Stimulated activated CD8-positive, alpha-beta memory T cell treated with anti-CD3 and anti-CD28 coated beads, Interleukin-7, amount 100 ng/mL, for 1 hour (primary cell): ENCODE measurements at places on chromosomes 3 and 15.

DNA sequence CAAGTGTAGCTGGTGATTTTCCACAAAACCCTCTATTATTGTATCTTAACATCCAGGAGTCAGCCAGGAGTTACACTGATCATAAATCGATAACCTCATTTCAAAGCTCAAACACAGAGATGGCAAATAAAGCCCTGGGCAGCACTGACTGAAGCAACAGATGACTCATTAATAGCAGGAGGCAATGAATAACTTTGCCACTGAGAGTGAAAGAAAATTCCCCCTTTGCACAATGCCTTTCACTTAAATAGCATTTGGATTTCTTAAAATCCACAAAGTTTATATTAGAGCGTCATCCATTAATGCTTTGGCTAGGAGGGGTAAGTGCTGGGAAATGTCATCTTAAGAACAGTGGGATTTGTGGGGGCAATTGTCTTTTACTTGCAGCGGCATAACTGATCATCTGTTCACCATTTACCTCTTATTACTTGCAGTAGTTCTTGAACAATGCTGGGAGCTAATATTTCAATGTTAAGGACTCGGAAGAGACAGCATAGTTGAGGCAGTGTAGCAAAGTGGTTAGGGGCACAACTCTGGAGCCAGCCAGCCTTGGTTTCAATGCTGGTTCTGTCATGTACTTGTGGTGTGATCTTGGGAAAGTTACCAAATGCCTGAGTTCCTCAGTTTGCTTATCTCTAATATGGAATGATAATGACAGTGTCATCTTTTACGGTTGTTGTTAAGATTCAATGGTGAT, 630.4 kb upstream of the TBL1XR1 start:
- no peak for DNase-seq

DNA sequence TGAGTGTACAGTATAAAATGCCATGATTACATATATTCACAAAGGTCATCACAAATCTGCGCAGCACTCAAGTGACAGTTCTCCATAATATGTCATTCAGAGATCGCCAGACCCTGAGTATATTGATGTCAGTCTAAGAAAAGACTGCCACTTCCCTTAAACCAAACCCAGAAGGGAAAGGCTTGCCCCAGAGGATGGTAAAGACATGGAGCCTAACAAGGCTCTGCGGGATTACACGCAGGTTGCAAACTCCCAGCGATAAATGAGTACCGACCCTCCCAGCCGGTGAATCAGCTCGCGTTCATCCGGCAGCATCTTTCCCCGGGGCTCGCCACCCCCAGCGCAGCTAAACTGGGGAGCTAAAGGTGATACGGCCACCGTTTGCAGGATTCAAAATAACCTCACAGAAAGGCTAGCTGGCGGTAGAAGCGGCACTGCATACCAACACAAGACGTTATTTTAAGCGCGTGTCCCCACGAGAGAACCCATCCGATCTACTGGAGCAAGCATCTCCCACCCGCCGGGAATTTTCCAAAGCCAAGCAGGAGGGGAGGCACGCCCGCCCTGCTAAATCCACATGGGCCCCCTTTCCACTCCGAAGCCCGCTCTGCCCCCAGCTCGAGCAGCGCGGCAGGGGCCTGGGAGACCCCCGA, 643 bp downstream of the MYO5A start:
- DNase-seq: peak; percentile 22

DNA sequence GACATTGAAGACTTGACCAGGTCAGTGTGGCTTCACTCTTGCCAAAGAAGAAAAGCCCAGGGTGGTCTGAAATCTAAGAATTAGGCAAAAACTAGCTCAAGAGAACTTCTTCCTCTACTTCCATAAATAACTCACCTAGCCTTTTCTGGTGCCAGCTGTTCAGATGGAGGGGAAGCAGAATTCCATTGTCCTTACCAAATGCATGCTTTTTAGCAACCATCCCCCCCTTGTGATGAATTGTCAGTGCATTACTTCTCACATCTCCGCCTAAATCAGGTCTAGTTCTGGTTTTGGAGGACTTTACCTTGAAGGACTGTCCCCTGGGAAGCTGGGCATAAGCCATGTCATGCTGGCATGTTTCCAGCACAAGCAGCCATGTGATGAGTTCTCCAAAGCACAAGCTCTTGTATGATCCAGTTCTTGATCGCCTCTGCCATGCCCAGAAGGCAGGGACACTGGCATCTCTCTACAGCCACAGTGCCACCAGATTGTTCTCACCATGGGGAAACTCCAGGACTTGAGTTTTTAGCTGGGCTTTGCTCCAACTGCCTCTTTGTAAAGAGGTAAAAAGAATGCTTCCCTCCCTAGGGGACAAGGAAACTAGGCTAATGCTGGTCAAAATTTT, 96.4 kb upstream of the IL12A start:
- no peak for DNase-seq

DNA sequence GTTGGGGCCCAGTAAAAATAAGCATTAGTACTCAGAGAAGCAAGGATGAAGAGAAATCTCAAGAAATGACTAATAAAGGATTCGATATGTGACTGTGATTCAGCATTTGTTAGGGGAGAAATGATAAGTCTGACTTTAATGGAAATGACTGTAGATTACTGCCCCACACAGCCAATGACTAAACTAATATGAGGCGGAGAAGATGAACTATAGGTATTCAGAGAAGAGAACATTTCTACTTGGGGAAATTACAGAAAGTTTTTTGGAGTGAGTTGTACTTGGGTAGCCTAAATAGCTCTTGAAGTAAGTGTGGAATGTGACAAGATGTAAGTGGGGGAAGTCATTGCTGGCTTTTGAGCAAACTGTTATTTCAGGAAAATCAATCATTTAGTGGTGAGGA, 380.0 kb downstream of the PDCD6IP start:
- no peak for DNase-seq

DNA sequence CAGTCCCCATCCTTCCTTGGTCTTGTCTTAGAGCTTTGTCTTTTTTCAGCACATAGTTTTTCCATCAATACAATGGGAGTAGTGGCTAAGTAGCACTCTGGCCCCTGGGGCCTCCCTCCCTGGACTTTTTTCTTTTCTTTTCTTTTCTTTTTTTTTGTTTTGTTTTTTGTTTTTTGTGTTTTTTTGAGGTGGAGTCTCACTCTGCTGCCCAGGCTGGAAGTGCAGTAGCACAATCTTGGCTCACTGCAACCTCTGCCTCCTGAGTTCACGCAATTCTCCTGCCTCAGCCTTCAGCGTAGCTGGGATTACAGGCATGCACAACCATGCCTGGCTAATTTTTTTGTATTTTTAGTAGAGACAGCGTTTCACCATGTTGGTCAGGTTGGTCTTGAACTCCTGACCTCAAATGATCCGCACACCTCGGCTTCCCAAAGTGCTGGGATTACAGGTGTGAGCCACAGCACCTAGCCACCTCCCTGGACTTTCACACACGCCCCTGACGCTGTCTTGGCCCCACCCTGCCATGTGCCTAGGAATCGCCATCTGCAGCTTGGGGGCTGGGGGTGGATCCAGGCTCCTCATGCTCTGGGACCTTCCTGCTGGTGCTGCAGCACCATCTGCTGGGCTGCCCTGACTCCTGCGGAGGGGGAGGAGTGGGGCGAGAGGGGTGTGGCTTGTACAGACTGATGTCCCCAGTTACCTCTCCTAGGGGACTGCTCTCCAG, 2.8 kb downstream of the C15orf39 start:
- peak; percentile 65 for DNase-seq
